ENCODE measurements at places on chromosomes 6 and 20.

DNA sequence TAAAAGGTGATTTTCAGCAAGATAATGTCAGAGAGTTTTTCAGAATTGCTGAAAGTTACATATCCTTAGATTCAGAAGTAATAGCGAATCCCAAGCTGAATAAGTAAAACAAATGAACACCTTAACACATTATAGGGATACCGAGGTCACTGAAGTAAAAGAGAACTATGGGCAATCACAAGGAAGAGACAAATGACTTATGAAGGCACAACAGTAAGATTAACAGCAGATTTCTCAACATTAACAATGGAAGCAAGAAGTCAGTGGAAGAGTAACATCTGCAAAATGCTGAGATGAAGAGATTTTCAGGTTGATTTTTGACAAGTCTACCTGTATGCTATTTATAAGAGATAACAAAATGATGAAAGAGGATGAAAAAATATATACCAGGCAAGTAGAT, 86.1 kb upstream of the EZR start:
- DNase-seq: no peak

GRCh38 chr20:62651285-62652021, 9.2 kb downstream of the SLCO4A1 start:
- DNase-seq: peak; percentile 95

GRCh38 chr20:12748359-12748994, 260.3 kb upstream of the SPTLC3 start:
- no peak for DNase-seq

DNA sequence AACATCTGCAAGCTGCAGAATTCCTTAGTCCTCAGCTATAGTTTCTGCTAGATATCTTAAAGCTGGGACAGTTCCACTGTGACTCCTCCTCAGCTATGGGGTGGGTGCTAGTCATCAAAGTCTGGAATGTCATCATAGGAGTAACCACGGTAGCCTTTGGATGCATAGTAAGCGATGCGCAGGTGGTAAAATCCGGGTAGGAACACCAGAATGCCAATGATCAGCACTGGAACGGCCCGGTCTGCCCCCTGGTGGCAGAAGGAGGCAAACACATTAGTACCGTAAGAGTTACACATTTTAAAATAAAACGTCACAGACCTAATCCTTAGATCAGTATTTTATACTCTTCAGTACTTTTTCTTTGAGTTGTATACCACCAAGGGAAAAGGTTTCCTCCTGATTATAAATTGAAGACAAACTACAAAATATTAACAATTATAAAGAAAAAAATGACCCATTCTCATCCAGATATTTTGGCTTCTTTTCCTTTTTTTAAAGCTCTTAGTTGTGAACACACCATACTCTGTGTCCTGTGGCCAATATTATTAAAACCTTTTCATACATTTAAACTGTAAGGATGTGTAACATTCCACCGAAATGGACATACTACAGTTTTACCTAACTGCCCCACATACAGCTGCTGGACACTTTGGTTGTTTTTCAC, 18.9 kb downstream of the PCNA start:
- DNase-seq: no peak

Data from GM12891 (cell line).